CD4-positive, alpha-beta T cell treated with Interleukin-4 for 1 hour (primary cell): ENCODE measurements at places on chromosomes 4 and X.
A peak's percentile ranks its signal among the peaks of the same experiment; 100 is the strongest.

GRCh38 chrX:118126286-118126685 lies 9.7 kb upstream of the KLHL13 start:
- DNase-seq = no peak

- no peak for DNase-seq
Measured at GRCh38 chr4:96913441-96914080, 1073.7 kb downstream of the PDHA2 start.

GRCh38 chrX:69072486-69073006 lies 92.7 kb downstream of the PJA1 start:
- peak; percentile 3 for DNase-seq

DNA sequence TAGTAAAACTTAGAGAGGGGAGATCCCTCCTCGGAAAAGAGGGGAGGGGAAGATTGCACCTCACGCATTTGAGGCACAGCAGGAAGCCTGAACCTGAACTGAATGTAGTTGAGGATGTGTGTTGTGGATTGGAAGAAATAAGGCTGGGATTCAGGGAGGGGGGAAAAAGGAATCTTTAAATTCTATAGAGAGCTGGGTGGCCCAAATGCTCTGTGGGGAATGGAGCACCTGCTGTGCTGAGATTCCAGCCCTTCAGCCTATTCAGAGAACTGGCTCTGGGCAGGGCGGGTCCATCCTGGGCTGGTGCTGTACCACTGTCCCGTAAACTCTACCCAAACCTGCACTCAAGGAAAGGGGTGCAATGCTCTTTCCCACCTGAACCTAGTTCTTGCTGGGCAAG lies 4.1 kb downstream of the FOXO4 start:
- DNase-seq = no peak

DNA sequence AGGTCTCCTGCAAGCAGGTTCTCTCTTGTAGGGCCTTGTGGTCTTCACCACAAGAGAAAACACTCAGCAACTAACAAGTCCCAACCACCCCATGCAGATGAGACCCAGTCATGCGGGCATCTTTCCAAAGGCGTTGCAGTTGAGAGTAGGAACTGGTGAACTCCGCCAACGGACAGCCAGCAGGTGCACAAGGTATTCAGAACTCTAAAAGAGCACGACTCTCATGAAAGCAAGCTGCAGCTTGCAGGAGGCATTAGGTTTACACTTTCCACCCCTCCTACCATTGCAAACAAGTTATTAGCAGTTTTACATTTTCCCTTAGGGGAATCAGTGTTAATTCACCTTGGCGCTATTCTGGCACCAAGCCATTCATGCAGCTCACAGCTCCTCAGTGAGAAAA lies 173.4 kb upstream of the KIT start:
- no peak for DNase-seq

- no peak for DNase-seq
Measured at GRCh38 chr4:2663275-2663674, 92.9 kb downstream of the TNIP2 start.

DNA sequence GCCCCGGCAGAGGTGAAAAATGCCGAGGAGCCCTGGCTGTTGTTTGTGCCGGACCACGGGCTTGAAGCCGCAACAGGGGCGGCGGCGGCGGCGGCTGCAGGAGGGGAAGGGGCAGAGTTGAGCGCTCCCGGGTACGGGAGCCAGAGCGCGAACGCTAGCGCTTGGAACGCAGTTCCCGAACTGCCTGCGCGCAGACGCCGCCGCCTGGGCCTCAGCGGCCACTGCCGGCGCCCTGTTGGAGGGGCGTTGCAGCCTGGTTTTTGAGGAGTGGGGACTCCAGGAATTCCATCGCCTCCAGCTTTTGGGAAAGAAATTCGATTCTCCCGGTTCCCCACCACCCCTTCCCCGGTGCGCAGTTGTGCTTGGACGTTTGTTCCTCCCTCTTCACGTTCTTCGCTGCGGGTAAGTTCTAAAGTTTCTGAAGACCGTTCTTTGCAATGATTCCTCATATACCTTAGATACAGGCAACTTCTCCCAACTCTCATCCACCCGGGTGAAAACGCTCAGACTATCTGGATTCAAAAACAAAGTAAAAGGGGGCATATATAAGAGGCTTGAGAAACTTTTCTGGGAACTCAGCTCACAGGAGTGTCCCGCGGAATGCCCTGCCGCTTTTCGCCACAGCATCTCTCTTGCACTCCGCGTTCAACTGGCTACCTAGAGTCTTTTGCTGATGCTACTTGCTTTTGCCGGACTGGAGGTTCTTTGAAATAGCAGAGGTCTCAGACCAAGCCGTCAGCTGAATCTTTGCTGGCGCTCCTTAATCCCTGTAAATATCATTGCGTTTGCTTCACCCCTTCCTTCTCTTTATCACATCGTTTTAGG lies 1.0 kb downstream of the FAT4 start:
- DNase-seq = no peak

DNA sequence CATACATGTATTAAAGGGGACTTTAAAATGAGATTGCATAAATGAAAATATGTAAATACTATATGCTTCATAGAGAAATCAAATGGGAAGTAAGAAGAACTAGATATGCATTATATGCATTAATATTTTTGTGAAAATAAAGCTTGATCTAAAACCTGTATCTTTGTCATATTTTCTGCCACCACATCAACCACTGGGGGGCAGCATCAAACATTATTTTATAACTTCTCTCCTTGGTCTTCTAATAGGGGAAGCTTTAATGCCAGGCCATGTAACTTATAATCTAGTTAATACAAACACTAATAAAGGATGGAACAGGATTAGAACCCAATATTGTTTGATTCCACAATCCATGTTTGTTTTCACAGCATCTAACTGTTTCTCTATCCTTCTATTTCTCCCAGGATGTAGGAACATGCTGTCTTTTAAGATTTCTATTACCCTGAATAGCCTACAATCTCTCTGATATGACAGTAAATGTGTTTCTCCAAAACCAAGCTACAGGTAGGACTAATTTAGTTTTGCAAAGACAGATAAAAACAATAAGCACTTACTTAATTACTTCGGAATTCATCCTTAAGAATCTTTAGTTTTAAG lies 10.0 kb downstream of the QRFPR start:
- peak; percentile 33 for DNase-seq

- peak; percentile 19 for DNase-seq
Measured at GRCh38 chr4:12118651-12119213, 690.0 kb upstream of the HS3ST1 start.

DNA sequence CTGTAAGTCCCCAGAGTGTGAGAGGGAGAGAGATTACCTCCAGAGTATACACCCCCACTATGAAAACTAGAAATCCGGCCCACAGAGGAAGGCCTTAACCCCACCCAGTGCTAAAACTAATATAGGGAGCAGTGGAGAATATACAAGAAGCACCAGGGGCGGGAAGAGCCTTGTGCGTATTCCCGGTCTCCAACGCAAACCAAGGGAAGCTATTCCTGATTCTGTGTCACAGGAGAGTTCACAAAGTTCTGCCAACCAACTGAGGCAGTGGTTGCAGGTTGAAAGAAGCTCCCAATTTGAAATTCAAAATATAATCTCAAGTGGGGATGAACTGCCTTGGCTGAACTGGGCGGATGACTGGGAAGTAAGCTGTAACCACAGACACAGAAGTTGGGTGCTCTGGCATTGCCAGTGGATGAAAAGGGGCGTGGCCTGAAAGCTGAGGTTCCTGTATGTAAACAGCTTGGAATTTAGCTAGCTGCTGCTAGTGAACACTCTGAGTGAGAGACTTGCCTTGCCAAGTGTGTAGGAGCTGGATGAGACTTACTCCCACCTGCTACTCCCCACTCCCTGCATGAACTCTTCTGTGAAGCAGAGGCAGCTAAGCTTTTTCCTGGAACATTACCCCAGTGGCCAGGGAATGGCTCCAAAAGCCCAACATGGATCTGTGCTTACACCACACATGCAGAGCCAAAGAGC lies 32.7 kb downstream of the ELF2 start:
- no peak for DNase-seq

- no peak for DNase-seq
Measured at GRCh38 chr4:142402156-142402555, 443.9 kb downstream of the INPP4B start.

- DNase-seq = peak; percentile 5
Measured at GRCh38 chr4:170259631-170260153, 169.9 kb upstream of the AADAT start.

GRCh38 chr4:94695384-94695783 lies 62.4 kb upstream of the BMPR1B start:
- no peak for DNase-seq

GRCh38 chr4:33722800-33723516 lies 2521.4 kb downstream of the ARAP2 start:
- no peak for DNase-seq

GRCh38 chr4:38114386-38115150 lies 154.4 kb downstream of the PTTG2 start:
- DNase-seq = no peak

- DNase-seq = no peak
Measured at GRCh38 chr4:139492429-139492828, 38.5 kb downstream of the RAB33B start.

GRCh38 chrX:103248553-103248952 lies 6.4 kb downstream of the TCEAL8 start:
- no peak for DNase-seq

DNA sequence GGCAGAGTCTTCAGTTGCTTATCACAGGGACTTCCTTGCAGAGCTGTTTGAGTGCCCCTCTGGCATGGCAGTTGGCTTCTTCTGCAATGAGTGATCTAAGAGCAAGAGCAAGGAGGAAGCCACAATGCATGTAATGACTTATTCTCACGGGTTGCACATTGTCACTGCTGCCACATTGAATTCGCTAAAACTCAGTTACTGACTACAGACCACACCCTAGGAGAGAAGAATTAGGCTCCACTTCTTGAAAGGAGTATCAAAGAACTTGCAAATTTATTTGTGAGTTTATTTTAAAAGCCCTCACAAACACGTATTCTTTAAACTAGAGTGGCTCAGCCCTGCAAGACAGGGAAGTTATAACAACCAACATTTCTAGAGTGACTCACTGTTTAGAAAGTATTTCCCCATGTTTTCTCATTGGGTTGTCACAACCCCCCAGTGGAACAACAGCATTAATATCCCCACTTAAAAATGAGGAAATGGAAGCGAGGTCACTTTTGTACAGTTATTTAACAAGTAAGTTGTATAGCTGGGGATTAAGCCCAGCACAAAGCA lies 32.4 kb upstream of the RBPJ start:
- peak; percentile 67 for DNase-seq

DNA sequence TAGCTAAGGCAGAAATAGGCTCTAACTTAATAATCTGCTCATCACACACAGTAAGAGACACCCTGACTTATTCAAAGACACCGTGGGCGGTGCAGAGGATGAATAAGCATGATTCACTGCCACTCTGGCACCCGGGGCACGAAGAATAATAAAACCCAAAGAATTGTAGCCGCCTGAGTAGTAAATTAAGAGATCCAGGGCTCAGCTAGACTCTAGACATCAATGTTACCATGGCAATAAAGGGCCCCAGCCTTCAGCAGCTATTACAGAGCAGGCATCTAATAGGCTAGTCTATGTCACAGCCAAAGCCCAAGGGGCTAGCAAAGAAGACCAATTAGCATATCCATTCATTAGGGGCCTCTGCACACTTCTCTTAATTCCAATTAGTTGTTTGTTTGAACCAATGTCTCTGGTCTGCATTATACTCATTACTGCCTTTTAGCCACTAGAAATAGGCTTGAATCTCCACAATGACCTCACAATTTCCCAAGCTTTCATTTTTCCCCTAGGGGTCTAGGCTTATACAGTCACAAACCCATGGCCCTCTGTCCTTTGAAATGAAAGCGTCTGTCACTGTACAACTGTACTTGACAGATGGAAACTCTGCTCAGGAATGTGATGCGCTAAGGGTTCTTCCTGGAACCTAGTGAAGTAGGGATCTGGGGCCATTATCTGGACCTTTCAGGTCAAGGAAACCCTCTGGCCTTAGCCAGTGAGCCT lies 3.0 kb upstream of the ATP1B4 start:
- no peak for DNase-seq

DNA sequence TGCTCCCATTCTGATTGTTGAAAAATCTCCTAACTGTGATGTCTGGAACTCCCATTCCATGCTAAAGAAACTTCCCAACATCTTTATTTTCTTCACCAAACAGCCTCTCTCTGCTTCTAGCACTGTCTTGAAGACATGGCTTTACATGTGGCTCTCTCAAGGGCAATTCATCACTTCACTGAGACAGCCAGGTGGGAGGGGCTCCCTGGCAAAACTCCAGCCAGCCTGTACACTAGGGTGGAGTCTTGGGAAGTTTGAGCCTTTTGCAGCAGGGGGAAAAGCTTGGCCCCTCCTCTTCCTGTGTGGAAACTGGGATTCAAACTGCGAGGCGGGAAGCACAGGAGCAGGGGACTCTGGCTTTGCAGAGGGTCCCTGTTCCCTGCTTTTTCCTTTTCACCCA lies 130.5 kb upstream of the TTC29 start:
- DNase-seq = no peak

- peak; percentile 89 for DNase-seq
Measured at GRCh38 chrX:12949927-12950656, 24.8 kb upstream of the TMSB4X start.

DNA sequence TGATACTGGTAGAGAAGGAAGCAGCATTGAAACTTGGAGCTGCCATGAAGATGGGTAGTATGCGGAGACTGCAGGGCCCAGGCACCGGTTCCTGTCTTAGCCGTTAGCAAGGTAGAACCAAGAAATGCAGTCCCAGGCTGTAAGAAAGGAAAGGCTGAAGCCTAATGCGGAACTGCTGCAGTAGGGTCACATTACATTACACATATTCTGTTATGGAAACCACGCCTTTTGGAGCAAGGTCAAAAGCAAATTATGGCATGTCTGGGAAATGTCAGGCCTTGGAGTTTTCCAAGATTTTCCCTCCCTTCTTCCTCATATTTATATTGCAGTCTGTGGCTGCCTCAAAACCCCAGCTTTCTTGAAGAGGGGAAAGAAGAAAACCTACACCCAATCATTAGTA lies 204.8 kb upstream of the RASGEF1B start:
- DNase-seq = no peak

- peak; percentile 61 for DNase-seq
Measured at GRCh38 chr4:153684182-153684970, at the start of gene TLR2. TSS of gene TLR2 (plus strand) at chr4:153684280. CDS start at chr4:153702908, 18,628 bp downstream.
